HepG2 (cell line): ENCODE measurements at places on chromosomes 5 and 9.

DNA sequence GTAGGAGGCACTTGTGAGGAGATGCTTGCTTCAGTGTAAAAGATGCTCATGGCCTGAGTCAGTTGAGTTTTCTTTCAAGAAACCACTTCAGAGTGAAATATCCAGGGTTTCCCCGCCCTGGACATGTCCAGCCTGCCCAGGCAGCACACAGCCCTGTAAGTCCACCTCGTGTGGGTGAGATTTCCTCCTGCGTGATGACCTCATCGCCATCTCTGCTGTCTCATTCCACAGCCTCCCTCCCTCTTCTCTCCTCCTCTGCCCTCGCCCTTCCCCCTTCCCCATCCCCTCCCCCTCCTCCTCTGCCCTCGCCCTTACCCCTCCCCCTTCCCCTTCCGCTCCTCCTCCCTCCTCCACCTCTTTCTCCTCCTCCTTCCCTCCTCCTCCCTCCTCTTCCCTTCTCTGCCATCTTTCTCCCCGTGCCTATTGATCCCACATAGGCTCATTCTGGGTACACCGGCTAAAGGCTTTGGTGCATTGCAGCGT, 34.0 kb upstream of the NCS1 start:
- no peaks in the 10 kb centered on the region for H3K27me3 ChIP-seq
- H3K4me3 ChIP-seq = no peak overlapping the region
- H3K36me3 ChIP-seq = 0 out of 3 replicates have a peak, but pooled peaks cover 2% of the 10 kb centered on the region
- DNase-seq = no peak
- H3K4me1 ChIP-seq = no peaks in the 10 kb centered on the region

GRCh38 chr9:16726029-16726428, 144.4 kb downstream of the BNC2 start:
- no peak overlapping the region for H3K4me3 ChIP-seq
- H3K36me3 ChIP-seq = no peaks in the 10 kb centered on the region
- H3K27ac ChIP-seq = no peak overlapping the region

DNA sequence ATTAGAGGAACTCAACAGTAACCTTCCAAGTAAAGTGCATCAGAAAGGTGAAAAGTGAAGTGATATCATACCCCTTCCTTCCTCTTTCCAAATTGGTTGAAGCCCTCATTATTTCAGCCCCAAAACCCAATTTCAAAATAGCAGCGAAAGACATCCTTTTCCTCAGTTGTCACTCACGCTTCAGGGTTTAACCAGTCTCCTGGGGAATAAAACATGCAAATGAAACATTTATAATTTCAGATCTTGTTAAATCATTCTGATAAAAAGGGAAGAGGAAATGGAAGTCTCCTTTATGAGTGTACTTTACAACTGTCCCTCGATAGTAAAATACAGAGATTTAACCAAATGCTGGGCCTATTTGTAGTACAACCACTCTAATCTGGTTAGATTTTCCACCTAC, 22.5 kb downstream of the TRPM6 start:
- H3K27me3 ChIP-seq = no peaks in the 10 kb centered on the region
- no peak overlapping the region for H3K27ac ChIP-seq
- H3K4me3 ChIP-seq = no peak overlapping the region
- no peaks in the 10 kb centered on the region for H3K4me1 ChIP-seq

- H3K27ac ChIP-seq = no peak overlapping the region
- no peak for DNase-seq
- no peaks in the 10 kb centered on the region for H3K36me3 ChIP-seq
- H3K27me3 ChIP-seq = no peaks in the 10 kb centered on the region
These were observed 546.0 kb upstream of the RORB start for GRCh38 chr9:73951147-73951546.

GRCh38 chr9:136720251-136720897, 8.0 kb downstream of the DIPK1B start:
- no peak overlapping the region for H3K4me3 ChIP-seq
- H3K4me1 ChIP-seq = peaks cover 13% of the 10 kb centered on the region
- H3K36me3 ChIP-seq = peaks cover 11% of the 10 kb centered on the region; the same call in 2 of the 3 replicates
- no peak for DNase-seq
- H3K27me3 ChIP-seq = no peaks in the 10 kb centered on the region
- H3K27ac ChIP-seq = no peak overlapping the region
